ENCODE measurements at places on chromosomes 5 and 9. TPM values are rescaled to one million over a fixed set of nuclear protein-coding genes. Genes with fewer than 3 reads are reported as not detected.

DNA sequence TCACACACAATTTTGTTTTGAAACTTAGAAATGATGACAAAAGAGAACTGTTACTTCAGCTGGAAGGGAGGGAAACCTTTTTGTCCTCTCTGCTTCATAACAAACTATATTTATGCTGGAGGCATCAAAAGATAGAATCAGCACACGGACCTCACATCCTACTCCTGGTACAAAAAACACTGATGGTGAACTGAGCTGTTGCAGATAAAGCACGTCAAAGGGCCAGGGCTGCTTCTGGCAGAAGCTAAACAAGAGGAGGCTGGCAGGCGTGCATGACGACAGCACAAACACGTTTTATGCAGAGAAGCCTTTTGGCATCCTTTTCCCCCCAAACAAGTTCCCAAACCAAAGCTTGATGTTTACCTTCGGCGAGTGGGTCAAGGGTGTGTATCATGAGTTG, 169.6 kb downstream of the SLC24A2 start:
- H3K27me3 ChIP-seq = peaks cover 3% of the 10 kb centered on the region
- H3K36me3 ChIP-seq = no peaks in the 10 kb centered on the region
- DNase-seq = no peak
- H3K4me3 ChIP-seq = no peak overlapping the region
- H3K27ac ChIP-seq = no peak overlapping the region
- H3K4me1 ChIP-seq = no peaks in the 10 kb centered on the region

DNA sequence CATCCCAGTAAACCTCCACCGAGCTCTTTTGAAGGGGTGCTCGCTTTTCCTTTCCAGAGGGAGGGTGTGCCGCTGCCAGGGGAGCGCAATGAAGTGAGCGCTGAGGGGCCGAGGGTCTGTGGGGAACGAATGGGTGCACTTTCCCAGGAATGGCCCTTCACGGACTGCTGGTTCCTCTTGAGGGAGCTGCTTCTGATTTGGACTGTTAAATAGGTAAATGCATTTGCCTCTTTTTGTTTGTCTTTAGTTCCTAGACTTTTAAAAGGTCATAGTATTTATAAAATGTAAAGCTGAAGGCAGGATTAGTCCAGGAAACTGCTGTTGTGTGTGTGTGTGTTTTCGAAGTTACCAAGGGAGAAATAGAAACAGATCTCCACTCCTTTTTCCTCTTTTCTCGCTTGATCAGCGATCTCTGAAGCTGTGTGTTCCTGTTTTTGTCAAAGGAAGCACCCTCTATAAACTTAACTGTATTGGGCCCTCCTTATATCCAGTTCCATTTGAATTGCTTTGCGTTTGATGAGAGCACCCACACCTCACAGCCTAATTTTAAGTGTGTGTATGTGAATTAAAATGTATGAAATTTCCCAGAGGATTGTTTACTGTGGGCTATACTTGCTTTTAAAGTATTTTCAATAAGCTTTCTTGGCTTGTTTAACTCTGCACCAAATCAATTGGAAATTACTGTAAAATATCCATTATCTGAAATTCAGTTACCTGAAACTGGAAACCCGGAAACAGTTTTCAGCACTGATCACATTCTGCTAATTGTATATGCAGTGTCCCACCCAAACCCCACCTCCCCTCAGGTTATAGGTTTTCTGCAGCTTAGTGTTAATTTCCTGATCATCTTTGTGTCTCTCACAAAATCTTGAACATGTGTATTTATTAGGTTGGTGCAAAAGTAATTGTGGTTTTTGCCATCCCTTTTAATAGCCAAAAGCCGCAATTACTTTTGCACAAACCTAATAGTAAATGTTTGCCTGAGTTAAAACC, 966 bp downstream of the SNX2 start:
- H3K27ac ChIP-seq = peak overlapping the region; percentile 89
- H3K36me3 ChIP-seq = no peaks in the 10 kb centered on the region
- DNase-seq = peak; percentile 43
- peak overlapping the region; percentile 96 for H3K4me3 ChIP-seq
- H3K4me1 ChIP-seq = no peaks in the 10 kb centered on the region

RPS23 gene
- total RNA-seq = 3,018 TPM

TMEM167A gene
- total RNA-seq = 174 TPM

SH3TC2 gene
- 3.8 TPM for total RNA-seq

CCIN gene
- not detected for total RNA-seq

- no peak overlapping the region for H3K4me3 ChIP-seq
- no peaks in the 10 kb centered on the region for H3K36me3 ChIP-seq
- no peaks in the 10 kb centered on the region for H3K27me3 ChIP-seq
- DNase-seq = no peak
Observed at GRCh38 chr5:68673106-68673822, 420.6 kb upstream of the SLC30A5 start.

RMRP gene
- total RNA-seq = 3,174 TPM

PRRX2 gene
- 9.7 TPM for total RNA-seq

- H3K4me1 ChIP-seq = no peaks in the 10 kb centered on the region
- H3K27ac ChIP-seq = no peak overlapping the region
- H3K27me3 ChIP-seq = no peaks in the 10 kb centered on the region
- DNase-seq = peak; percentile 63
Observed at GRCh38 chr5:139574641-139575312, 13.6 kb downstream of the UBE2D2 start.

GRCh38 chr9:21119093-21119770, 22.4 kb downstream of the IFNW1 start:
- no peaks in the 10 kb centered on the region for H3K36me3 ChIP-seq
- DNase-seq = no peak
- no peaks in the 10 kb centered on the region for H3K27me3 ChIP-seq
- no peaks in the 10 kb centered on the region for H3K4me1 ChIP-seq

KIF27 gene
- total RNA-seq = 4.4 TPM

DNA sequence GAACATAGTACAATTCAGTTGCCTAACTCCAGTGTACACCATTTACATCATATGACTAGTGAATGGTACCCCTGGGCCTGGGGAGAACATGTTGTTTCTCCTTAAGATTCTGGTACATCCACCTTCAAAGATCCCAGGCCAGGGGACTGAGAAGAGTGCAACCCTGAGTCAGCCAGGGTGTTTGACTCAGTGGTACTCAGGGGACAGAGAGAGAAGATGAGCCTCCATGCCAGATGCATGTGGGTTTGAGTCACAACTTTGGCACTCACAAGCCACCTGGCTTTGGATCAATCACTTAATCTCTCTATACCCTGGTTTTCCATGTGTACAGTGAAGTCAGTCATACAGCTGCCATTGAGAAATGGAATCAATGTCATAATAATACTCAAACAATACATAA, 53.7 kb downstream of the MAP1B start:
- no peaks in the 10 kb centered on the region for H3K36me3 ChIP-seq
- H3K27me3 ChIP-seq = no peaks in the 10 kb centered on the region
- no peak for DNase-seq
- H3K27ac ChIP-seq = no peak overlapping the region

DNA sequence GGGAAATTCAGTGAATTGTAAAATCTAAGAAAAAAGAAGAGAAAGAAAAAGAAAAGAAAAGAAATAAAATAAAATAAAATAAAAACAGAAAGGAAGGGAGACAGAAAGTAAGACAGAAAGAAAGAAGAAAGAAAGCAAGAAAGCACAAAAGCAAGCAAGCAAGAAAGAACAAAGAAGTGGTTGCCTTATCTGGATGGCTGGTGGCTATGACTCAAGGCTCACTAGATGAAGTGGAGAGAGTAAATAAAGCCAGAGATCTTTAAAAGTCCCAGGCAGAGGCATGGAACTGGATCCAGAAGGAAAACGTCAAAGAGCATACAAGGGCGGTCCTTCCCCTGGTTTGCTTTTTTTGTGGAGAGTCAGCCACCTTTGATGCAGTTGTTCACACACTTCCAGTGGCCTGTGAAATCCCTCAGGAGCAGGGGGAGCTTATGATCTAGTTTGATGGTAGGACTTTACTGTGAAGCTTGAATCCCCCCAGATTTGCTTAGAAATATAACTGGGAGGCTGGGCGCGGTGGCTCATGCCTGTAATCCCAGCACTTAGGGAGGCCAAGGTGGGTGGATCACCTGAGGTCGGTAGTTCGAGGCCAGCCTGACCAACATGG, 176.7 kb upstream of the HMHB1 start:
- no peak overlapping the region for H3K4me3 ChIP-seq
- peak overlapping the region; percentile 70 for H3K27ac ChIP-seq
- H3K36me3 ChIP-seq = no peaks in the 10 kb centered on the region
- peaks cover 20% of the 10 kb centered on the region for H3K4me1 ChIP-seq

CDH12 gene
- total RNA-seq = 44.5 TPM

NFX1 gene
- total RNA-seq = 21.8 TPM

GRCh38 chr5:180816608-180817534, 14.3 kb upstream of the MGAT1 start:
- H3K27ac ChIP-seq = peak overlapping the region; percentile 86
- no peaks in the 10 kb centered on the region for H3K27me3 ChIP-seq
- H3K4me3 ChIP-seq = no peak overlapping the region
- H3K4me1 ChIP-seq = peaks cover 18% of the 10 kb centered on the region
- no peaks in the 10 kb centered on the region for H3K36me3 ChIP-seq

DNA sequence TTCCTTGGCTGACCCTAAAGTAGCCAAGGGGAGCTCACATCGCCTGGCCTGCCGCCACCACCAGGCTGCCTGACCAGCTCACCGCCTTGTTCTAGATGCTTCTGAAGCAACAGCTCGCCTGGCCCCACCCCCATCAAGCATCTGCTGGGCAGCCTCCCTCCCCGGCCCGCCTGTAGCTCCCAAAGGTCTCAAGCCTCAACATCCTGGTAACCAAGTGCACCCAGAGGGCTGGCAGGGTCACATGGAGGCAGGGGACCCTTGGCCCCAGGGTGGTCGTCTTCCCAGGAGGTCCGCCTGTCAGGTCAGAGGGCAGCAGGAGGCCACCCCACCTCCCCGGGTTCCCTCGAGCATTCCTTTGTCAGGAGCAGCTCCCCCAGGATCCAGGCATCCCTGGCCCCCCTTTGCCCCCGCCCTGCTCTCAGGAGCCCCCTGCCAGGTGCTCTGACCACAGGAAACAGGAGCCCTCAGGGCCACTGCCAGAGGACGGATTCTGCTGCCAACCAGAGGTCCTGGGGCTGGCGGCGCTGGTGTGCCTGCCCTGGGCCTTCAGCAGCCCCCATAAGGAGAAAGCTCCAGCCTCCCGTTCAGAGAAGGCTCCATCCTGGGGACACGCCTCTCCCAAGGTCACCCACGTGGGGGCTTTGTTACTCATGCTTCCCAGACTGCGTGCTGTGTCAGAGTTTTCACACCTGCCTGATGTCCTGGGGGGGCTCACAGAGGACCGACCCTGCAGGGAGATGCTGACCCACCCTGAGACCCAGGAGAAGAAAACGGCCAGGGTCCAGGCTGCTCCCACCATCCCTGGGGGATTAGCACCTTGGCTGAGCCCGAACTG, 3.5 kb upstream of the LRRC14B start:
- H3K4me3 ChIP-seq = no peak overlapping the region
- no peak overlapping the region for H3K27ac ChIP-seq
- no peaks in the 10 kb centered on the region for H3K27me3 ChIP-seq
- no peak for DNase-seq

DNA sequence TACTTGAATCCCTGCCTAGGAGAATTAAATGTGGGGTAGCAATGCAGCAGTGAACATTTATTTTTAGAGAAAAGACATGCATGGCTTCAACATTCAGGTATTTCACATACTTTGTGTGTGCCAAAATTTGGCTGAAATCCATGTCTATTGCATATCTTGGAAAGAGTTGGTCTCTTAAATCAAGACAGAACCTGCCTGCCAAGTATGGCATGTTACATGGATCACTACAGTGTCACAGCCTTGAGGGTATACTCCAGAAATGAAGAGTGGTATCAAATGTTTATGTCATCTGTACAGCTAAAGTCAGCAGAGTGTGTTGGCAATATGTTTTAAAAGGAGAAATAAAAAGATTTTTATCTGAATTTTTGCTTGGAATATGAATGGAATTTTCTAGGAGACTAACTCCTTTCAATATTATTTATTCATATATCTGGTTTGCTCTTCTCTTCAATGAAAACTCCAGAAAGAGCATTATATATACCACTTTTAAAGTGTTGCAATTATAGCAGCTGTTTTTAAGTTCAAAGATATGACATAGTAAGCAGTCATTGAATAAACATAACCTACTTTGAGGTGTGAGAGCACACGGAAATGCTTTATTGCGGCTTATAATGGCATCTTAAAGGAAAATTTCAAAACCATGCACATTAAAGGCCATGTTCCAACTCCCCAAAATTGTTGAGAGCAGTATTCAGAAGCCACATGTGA, 95.4 kb upstream of the MINAR2 start:
- no peak for DNase-seq
- no peak overlapping the region for H3K4me3 ChIP-seq
- H3K4me1 ChIP-seq = peaks cover 5% of the 10 kb centered on the region
- H3K27ac ChIP-seq = no peak overlapping the region
- H3K27me3 ChIP-seq = no peaks in the 10 kb centered on the region

LOX gene
- 98.2 TPM for total RNA-seq

GBGT1 gene
- 15.5 TPM for total RNA-seq

- no peak overlapping the region for H3K27ac ChIP-seq
- no peak overlapping the region for H3K4me3 ChIP-seq
- H3K4me1 ChIP-seq = no peaks in the 10 kb centered on the region
- H3K36me3 ChIP-seq = no peaks in the 10 kb centered on the region
Observed at GRCh38 chr9:76027861-76028260, 137.4 kb downstream of the PCSK5 start.

ZNF658 gene
- total RNA-seq = 2.4 TPM

DNA sequence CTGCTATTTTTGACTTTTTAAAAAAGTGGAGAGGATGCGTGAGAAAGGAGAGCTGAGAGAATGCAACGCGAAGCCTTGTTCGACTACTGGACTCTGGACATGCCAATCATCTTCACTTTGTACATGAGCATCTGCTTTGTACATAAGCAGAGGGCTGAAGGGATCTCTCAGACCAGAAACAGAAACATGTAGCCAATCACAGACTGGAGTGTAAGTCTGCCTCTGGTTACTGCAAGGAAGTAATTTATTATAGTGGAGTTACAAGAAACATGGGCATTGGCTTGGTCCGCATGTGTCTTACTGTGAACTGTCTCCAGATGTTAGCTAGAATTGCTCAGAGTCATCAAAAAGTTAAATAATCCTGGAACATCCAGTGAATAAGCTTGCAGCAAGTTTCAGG, 190.0 kb upstream of the GRAMD2B start:
- H3K27ac ChIP-seq = no peak overlapping the region
- H3K36me3 ChIP-seq = no peaks in the 10 kb centered on the region
- no peaks in the 10 kb centered on the region for H3K27me3 ChIP-seq
- H3K4me3 ChIP-seq = no peak overlapping the region

CARTPT gene
- 3.3 TPM for total RNA-seq

- peaks cover under 1% of the 10 kb centered on the region for H3K27me3 ChIP-seq
- no peaks in the 10 kb centered on the region for H3K4me1 ChIP-seq
- no peaks in the 10 kb centered on the region for H3K36me3 ChIP-seq
- DNase-seq = no peak
- no peak overlapping the region for H3K27ac ChIP-seq
Observed at GRCh38 chr5:132753135-132753987, 6.1 kb downstream of the CCNI2 start.

- no peaks in the 10 kb centered on the region for H3K27me3 ChIP-seq
- peaks cover 12% of the 10 kb centered on the region for H3K4me1 ChIP-seq
- H3K36me3 ChIP-seq = no peaks in the 10 kb centered on the region
- H3K27ac ChIP-seq = peak overlapping the region; percentile 22
Observed at GRCh38 chr9:98921732-98922131, 22.0 kb upstream of the COL15A1 start.
